ENCODE measurements at places on chromosomes 2 and 18.

- DNase-seq = no peak
Observed at GRCh38 chr2:169977530-169977929, 150.3 kb downstream of the UBR3 start.

DNA sequence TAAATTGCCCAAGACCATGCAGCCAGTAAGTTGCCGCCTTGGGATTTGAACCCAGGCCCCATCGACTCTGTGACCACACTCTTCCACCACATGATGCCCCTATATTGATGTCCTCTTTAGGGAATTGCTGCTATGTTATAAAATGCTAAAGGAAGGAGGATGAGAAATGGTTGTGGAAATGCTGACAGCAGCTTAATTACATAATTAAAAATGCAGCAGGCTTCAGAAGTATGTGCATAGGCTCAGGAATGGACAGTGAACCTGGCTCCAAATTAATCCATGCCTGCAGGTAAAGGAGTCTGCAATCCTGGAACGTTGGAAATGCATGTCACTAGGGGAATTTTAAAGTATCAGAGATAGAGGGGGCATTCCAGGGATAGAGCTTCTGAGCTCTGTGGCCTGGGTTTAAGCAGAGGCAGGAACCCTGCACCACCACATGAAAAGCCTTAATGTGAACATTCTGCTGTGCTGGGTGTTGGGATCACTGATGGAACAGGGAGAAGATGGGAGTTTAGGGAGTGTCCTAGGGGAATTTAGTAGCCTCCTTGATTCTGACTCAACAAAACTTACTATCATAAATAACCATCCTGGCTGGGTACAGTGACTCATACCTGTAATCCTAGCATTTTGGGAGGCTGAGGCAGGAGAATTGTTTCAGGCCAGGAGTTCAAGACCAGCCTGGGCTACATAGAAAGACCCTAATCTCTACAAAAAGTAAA lies 76.1 kb upstream of the CCDC85A start:
- DNase-seq = no peak

DNA sequence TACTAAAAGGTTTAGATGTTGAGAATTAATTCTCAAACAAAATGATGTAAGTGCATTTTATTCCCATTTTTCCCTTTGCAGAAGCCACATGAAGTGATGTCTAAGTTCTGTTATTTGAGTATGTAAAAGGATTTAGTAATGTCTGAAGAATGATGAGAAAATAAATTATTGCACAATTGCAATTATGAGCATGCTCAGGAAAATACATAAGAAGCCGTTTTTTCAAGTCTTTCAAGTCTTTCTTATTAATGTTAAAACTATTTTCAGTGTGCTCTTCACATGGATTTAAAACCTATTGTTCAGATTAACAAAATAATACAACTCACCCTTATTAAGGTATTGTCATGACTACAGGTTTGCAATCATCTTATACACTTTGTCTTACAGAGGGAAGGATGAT lies 331.4 kb upstream of the NETO1 start:
- DNase-seq = no peak

GRCh38 chr2:177329064-177329463 lies 63.5 kb upstream of the AGPS start:
- no peak for DNase-seq

- no peak for DNase-seq
Observed at GRCh38 chr2:28868611-28869010, 1.5 kb downstream of the TRMT61B start.

GRCh38 chr2:236899146-236899545 lies 186.5 kb upstream of the COPS8 start:
- DNase-seq = peak; percentile 33

- no peak for DNase-seq
Observed at GRCh38 chr2:161139098-161139987, 20.9 kb upstream of the TANK start.

GRCh38 chr2:53173698-53174455 lies 593.7 kb upstream of the CHAC2 start:
- no peak for DNase-seq

GRCh38 chr2:54845094-54845493 lies 121.6 kb downstream of the EML6 start:
- DNase-seq = no peak

DNA sequence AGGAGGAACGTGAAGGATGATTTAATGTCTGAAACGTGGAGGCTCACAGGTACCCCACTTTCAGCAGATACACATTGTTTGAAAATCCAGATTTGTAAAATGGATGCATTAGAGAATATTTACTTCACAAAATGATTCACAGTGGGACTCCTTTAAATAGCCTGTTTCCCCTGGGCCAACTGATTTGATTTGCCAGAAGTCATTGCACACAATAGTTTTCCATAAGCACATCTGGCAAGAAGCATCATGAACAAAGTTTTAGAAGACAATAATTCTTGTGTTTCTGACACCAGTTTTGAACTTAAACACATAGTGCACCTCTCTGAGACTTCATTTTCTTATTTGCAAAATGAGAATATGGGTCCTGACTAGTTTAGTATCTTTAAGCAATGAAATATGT lies 451.4 kb upstream of the SLC14A2 start:
- DNase-seq = no peak

All from cerebellar cortex (tissue), 1 donor.